ENCODE measurements at places on chromosomes 5 and 9. TPM values are rescaled to one million over a fixed set of nuclear protein-coding genes. Genes with fewer than 3 reads are reported as not detected.

GRCh38 chr9:69861011-69861410 is 40.4 kb downstream of the CFAP95 start:
- no peak for DNase-seq

- peak; percentile 36 for DNase-seq
Measured at GRCh38 chr5:125835293-125836172, 587.7 kb upstream of the GRAMD2B start.

- no peak for DNase-seq
Measured at GRCh38 chr9:128927731-128928411, 7.1 kb downstream of the PHYHD1 start.

GRCh38 chr9:127021664-127022363 is 100.6 kb downstream of the ANGPTL2 start:
- peak; percentile 98 for DNase-seq

Gene NAIP
- total RNA-seq = 21.3 TPM

DNA sequence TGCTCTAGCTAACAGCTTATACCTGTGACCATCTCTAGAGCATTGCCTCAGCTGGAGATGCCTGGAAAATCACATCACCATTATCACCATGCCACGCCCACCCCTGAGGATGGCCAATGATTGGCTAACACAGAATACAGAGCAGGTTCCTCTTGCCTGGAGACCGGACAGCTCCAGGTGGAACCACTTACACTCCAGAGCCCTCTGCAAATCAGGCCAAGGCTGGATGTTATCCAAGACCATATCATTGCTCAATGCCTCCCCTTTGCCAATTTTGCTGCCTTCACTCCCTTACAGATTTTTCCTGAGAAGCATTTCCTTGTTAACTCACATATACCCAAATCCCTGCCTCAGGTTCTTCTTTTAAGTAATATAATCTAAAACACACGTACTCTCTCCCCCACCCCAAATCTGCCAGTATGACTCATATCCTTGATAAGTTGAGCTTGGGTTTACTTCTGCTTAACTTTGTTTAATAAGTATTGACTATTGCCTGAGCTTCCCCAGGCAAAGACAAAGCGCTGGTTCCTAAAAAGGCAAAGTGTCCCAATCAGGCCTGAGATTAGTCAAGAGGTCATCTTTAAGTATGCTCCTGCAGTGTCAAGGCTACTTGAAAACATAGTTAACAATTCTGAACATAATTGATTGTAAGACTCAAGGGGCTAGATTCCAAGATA is 309.6 kb downstream of the EPB41L4A start:
- peak; percentile 7 for DNase-seq

DNA sequence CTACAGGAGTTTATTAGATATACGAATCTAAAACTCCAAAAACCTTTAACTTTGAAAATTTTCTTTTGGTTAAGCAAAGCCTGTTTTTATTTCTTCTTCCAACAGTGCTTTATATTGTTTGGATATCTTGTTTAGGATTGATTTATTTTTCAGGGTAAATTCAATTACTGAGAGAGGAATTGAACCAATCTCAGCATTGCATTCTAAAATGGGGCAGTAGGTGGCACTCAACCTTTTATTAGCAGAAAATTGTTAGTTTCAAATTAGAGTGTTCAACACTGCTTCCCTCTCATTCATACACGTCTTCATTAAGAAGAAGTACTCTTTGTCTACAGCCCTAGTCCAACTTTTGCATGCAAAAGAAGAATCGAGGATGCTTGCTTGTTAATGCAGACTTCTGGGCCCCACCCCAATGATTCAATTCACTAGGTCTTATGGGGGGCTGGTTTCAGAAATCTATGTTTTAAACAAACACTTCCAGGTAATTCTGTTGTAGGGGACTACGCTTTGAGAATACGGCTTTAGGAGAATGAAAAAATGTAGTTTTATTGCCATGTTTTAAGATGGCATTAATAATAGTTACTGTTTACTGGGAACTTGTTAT is 26.6 kb downstream of the MRPL22 start:
- no peak for DNase-seq

Gene CATSPER3
- not detected for total RNA-seq

Data from skin of body (tissue), 3 donors.